ENCODE measurements at places on chromosomes 13 and 19.

DNA sequence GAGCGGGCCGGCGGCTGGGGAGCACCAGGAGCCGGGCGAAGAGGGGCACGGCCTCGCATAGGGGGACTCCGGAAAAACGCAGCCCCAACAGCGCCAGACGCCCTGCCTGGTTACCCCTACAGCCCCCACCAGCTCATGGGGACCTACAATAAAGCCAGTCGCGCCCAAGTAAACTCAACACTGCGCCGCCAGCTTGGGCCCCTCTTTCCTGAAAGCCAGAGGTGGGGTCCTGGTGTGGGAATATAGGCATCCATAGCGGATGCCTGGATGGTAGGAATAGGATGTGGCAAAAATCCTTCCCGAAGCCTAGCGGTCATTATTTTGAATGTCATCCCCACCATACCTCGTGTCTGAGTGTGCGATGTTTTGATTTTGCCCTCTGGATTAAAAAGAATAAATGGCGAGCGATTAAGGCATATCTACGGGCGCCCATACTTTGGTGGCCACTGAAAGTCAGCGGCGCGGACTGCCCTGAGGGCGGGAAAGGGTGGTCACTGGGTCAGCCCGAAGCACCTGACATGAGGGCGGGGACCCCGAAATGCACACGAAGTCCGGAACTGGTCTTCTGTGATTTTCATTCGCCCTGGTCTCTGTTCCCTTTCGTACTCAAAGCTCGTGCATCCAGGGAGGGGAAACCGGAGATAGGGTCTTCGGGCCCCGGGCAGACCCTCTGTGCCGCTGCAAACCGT is at the start of the genes NHLRC3 and PROSER1:
Gene NHLRC3, plus strand, starts transcription at position 577 of the 689 bp plus-strand sequence. CDS start 184 bp downstream, outside the sequence.
Gene PROSER1, minus strand, starts transcription at position 210 of the 689 bp plus-strand sequence. CDS start 847 bp downstream, outside the sequence.
- no peak for DNase-seq

- no peak for DNase-seq
Observed at GRCh38 chr19:53965091-53965490, 2.4 kb downstream of the CACNG8 start.

GRCh38 chr13:22848539-22849052 is 332.2 kb upstream of the SGCG start:
- DNase-seq = peak; percentile 41

GRCh38 chr13:73339086-73339485 is 280.3 kb downstream of the KLF5 start:
- DNase-seq = no peak

DNA sequence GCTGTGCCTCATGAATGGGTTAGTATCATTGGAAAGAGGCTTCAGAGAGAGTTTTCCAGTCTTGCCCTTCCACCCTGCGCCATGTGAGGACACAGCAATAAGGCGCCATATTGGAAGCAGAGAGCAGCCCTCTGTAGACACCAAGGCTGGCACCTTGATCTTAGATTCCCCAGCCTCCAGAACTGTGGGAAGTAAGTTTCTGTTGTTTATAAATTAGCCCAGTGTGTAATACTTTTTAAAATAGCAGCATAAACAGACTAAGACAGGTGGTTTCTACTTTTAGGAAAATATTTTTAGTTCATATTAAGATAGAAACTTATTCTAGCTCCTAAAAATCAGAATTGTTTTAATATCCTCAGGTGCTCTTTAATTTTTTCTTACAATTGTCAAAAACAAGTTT is 117.9 kb downstream of the TM9SF2 start:
- no peak for DNase-seq

DNA sequence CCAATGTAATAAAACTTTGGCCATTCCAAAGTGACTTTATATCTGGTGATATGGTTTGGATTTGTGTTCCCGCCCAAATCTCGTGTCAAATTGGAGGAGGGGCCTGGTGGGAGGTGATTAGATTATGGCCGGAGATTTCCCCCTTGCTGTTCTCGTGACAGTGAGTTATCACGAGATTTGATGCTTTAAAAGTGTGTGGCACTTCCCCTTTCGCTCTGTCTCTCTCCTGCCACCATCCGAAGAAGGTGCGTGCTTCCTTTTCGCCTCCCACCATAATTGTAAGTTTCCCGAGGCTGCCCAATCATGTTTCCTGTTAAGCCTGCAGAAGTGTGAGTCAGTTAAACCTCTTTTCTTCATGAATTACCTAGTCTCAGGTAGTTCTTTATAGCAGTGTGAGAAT is 9.3 kb upstream of the NALCN start:
- DNase-seq = no peak

DNA sequence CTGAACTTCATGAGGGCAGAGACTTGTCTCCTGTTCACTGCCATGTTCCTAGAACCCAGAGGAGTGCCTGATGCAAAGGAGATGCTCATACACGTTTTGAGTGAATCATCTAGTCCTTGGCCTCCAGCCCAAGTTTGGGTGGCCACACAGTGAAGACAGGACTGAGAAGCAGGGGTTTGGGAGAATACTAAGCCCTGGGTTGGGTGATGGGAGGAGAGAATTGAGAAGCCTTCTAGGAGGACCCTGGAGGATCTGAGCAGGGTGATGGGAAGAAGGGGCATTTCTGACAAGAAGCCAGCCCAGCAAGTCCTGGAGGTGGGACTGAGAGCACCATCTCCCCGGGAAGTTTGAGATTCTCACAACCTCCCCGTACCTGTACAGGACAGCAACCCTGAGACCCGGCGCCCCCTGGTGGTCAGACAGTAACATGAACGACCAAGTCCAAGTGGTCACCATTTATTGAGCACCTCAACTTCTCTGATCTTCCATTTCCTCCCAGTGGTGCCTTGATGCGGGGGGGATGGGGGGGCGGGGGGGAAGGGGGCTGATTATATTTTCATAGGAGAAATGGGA is 11.0 kb downstream of the CTU1 start:
- DNase-seq = no peak

DNA sequence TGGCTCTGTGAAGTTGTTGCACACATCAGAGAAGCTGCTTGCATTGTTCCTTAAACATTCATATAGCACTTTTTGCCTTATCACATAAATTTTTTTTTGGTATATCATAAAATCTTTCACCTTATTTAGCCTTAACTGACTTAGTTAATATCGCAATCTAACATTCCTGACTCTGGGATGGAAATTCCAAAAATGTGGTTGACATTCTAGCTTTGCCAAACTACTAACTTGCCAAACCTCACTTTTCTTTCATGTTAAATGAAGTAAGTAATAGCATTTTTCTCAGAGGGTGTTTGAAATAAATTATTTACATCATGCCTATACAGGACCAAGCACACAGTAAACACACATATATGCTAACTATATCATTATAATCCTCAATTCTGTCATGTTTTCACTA is 736.9 kb upstream of the PCDH9 start:
- no peak for DNase-seq

- no peak for DNase-seq
Observed at GRCh38 chr19:12668932-12669269, 2.3 kb downstream of the WDR83 start.

DNA sequence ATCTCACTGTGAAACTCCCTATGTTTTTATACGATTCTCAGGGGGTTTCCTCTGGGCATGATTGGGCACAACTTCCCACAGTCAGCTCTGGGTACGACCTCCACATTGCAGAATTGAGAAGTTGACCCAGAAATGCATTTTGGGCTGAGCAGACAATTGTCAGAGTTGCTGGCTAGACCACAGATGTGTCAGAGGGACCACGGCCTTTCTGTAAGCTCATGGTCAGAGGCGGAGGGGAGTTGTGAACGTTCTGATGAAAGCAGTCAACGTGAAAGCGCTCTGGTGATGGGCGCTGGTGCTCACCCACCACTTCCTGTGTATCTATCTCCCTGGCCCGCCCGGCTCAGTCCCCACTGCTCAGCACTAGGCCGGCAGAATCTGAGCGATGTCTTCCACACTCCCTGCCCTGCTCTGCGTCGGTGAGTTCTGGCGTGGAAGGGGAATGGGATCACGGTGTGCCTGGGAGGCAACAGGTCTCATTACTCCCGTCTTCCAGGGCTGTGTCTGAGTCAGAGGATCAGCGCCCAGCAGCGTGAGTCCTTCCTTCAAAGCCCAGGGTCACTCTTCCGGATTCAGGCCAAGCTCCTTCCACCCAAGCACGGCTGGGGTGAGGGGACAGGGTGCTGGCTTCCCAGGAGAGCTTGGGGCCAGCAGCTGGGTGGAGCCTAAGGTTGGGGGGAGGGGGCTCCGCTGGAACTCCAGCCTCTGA is at the start of gene NCR1:
Gene NCR1, plus strand, starts transcription at position 346 of the 709 bp plus-strand sequence. Its CDS starts 40 bp downstream, at position 386.
- no peak for DNase-seq

DNA sequence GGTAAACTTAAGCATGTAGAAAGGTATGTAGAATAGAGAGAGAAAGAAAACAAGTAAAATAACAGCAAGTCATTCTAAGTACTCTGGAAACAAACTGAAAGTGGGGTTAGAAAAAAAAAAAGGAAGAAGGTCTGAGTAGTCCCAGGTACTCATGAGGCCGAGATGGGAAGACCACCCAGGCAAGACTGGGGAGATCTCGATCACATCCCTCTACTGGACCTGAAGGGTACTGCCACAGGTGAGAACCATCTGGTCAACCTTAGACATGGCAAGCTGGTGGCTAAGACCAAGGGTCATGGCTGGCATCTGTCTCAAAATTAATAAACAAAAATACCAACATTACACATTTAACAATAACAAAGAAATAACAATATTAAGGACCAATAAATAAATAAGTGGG is 36.3 kb upstream of the ZNF724 start:
- peak; percentile 50 for DNase-seq

GRCh38 chr13:33637978-33638743 is 179.8 kb upstream of the RFC3 start:
- DNase-seq = no peak

DNA sequence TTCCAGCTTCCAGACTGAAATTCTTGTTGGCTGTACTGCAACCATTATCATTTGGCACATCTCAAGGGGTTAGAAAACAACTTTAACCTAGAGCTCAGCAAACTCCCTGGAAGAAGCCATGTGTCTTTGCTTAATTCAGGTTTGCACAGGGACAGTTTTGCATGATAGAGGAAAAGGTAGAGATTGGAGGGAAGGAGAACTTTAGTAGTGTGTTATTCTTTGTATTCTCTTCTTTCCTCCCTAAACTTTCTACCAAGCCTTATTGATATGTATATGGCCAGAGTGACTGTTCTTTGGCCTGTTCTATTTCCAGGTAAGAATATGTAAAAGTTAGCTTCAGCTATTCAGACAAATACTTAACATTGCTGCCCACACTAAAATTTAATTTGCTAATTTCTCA is 53.1 kb downstream of the UGGT2 start:
- DNase-seq = no peak

GRCh38 chr13:76754414-76754813 is 131.8 kb downstream of the KCTD12 start:
- DNase-seq = no peak

GRCh38 chr19:50427997-50428425 is 4.7 kb upstream of the MYBPC2 start:
- no peak for DNase-seq

- DNase-seq = no peak
Observed at GRCh38 chr19:5881543-5882299, 11.4 kb upstream of the FUT5 start.

DNA sequence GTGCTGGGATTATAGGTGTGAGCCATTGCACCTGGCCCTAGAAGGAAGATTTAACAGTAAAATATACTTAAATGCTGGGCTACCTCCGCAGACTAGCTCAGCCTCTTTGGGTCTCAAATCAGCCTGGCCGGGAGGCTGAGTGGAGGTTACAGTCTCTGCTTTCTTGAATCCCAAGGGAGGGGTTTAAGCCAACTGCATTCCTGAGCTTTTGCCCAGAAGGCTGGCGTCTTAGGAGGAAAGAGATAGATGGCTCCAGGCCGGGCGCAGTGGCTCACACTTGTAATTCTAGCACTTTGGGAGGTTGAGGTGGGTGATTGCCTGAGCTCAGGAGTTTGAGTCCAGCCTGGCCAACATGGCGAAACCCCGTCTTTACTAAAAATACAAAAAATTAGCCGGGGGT is 623 bp upstream of the C5AR1 start:
- DNase-seq = no peak

DNA sequence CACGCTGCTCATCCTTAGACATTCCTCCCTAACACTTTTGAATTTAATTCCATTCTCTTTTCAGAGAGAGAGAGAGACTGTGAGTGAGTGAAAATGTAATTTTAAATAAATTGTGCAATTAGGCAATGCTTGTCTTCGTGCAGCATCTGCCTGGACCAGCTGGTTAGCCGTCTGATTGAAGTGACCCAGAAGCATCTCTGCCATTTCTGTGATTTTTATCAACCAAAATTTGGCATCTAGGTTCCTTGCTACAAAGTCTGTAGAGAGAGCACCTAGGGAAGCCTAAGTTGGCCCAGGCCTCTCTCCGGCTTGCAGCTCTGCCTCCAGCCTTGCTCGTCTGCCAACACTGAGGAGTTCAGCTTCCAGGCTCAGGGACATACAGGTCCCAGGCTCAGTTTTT is 138.6 kb upstream of the GPR12 start:
- no peak for DNase-seq

DNA sequence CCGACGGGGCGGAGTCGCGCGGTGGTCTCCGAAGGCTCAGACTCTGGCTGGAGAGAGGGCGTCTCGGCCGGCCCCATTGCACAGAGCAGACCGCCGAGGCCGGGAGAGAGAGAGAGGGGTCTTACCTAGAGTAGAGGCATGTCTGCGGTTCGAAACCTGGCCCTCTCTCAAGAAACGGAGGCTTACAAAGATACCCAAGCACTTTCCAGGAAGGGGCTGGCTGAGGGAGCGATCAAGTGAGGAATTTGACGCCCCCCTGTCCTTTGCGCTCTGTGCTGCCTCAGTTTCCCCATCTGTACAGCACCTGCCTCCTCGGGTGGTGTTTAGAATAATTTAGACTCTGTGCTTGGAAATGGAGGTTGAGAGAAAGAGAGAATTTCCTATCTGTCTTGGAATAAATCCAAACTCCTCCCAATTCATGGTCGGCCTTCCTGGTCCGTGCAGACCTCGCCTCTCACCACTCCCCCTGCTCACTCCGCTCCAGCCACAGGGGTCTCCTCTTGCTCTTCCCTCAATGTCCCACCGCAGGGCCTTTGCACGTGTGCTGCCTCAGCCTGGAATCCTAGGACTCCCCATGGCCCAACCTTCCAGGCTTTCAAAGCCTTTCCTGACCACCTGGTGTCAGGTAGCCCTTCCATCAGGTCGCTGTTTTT is 658 bp upstream of the ISOC2 start:
- DNase-seq = no peak

GRCh38 chr13:36436811-36437210 is 4.5 kb downstream of the CCNA1 start:
- no peak for DNase-seq

DNA sequence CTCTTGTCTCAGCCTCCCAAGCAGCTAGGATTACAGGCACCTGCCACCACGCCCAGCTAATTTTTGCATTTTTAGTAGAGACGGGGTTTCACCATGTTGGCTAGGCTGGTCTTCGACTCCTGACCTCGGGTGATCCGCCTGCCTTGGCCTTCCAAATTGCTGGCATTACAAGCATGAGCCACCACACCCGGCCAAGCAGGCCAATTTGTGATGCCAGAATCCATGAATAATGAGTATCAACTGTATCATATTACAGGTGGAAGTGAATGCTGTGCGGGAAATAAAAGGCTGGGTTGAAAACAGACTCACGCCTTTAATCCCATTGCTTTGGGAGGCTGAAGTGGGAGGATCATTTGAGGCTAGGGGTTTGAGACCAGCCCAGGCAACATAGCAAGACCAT is 3.6 kb upstream of the NFILZ start:
- DNase-seq = no peak

DNA sequence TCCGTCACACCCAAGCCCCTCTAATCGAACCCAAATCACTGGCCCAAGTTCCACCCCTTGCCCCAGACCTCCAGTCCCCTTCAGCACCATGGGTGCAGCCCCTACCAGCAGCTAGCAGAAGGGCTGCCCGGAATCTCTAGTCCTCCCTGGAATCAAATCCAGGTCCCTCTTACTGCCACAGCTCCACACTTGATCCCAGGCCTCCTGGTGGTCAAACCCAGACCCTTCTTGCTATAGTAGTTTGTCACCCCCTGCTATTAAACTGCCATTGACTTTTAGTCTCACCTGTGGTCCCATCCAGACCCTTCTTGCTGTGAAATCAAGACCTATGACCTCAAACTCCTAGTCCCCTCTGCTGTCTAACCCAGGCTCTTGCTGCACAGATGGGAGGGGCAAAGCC is 8.7 kb downstream of the HIPK4 start:
- no peak for DNase-seq

Measured in iPS DF 6.9 (cell line).